ENCODE measurements at places on chromosomes 1 and 21. TPM values are rescaled to one million over a fixed set of nuclear protein-coding genes. Genes with fewer than 3 reads are reported as not detected.

KRTAP11-1 gene
- 25.4 TPM for total RNA-seq

DNA sequence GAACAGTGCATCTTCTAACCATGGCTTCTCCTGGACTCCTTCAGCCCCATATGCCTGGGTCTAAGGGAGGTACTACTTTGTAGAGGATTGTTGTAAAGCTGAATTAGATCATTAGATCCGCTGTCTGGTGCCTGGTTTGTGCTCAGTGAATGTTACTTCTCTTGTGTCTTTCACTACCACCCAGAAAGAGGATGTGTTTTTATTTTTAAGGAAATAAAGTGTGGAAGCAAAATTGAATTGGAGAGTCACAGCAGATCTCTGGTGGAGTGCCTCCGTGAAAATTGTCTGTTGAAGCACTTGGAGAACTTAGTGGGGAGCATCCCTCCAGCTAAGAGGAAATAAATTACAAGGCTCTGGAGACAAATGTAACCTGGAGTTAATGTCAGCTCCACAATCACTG lies 101.8 kb upstream of the ARTN start:
- DNase-seq: no peak

NEGR1 gene
- 9.1 TPM for total RNA-seq

GRCh38 chr1:175984813-175985212 lies 222.3 kb downstream of the COP1 start:
- no peak for DNase-seq

- no peak for DNase-seq
These were observed 17.1 kb downstream of the TRIM67 start for GRCh38 chr1:231178970-231179369.

DNA sequence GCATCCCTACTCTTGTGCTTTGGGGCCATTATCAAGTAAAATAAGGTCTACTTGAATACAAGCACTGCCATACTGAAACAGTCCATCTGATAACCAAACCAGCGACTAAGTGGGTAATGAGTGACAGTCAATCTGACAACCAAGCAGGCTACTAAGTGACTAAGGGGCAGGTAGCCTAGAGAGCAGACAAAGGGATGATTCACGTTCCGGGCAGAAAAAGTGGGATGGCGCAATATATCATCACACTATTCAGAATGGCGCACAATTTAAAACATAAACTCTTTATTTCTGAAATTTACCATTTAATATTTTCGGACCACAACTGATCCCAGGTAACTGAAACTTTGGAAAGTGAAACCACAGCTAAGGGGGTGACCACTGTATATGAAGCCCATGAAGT lies 17.7 kb downstream of the NGF start:
- DNase-seq: no peak

GRCh38 chr1:47751996-47752451 lies 245.2 kb downstream of the TRABD2B start:
- peak; percentile 41 for DNase-seq

EFNA1 gene
- total RNA-seq: 45.1 TPM

- DNase-seq: no peak
These were observed 7.9 kb downstream of the MEF2D start for GRCh38 chr1:156492591-156493080.

GRCh38 chr1:37575692-37576091 lies 19.0 kb downstream of the DNALI1 start:
- DNase-seq: no peak

GRCh38 chr21:45935628-45936027 lies 45.9 kb upstream of the COL6A1 start:
- DNase-seq: no peak

ITLN2 gene
- not detected for total RNA-seq

GRCh38 chr21:21968810-21969209 lies 970.6 kb downstream of the NCAM2 start:
- no peak for DNase-seq

- DNase-seq: no peak
These were observed 38.0 kb downstream of the LAMC1 start for GRCh38 chr1:183061194-183061593.

- no peak for DNase-seq
These were observed 7.4 kb downstream of the DOP1B start for GRCh38 chr21:36163750-36164741.

GRCh38 chr1:77234943-77235342 lies 15.7 kb upstream of the PIGK start:
- no peak for DNase-seq

RABGGTB gene
- total RNA-seq: 58.3 TPM

GRCh38 chr1:87174724-87175245 lies 153.9 kb upstream of the LMO4 start:
- no peak for DNase-seq

AMPD1 gene
- total RNA-seq: 8.2 TPM

DNA sequence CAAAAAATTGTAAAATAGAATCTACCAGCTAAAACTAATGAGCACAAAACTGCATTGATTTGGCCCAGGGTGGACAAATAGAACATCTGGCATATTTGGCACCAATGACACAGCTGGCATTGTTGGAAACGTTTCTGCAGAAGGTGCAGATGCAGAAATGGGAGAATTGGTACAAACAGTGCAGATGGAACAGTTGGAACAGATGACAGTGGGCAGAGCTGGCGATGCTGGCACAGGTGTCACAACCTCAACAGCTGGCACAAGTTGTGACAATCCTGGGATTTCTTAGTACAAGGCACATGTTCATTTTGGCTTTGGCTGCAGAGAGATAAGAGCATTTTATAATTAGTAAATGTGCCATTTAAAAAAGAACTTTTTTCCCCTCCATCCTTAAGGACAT lies 91.1 kb upstream of the ZBTB18 start:
- DNase-seq: no peak

- no peak for DNase-seq
These were observed 67.5 kb downstream of the SYT2 start for GRCh38 chr1:202642619-202643291.

GRCh38 chr1:65866439-65866838 lies 73.7 kb downstream of the PDE4B start:
- no peak for DNase-seq

UBE2U gene
- total RNA-seq: not detected

DNA sequence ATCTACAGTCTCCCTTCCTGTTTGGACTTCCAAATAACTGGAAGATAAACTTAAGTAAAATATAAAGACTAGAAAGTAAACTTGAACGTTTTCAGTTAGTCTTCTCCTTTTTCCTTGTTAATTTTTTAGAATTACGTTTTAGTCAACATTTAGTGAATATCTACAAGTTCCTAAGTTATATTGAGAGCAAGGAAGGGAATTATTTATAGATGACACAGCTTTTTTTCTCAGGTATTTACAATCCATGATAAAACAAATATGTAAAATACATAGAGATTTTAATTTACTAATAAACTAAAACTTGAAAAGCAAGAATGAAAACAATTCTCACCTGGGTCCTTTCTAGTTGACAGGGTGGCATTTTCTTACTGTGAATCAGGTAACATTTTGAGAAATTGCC lies 89.5 kb downstream of the CLEC20A start:
- DNase-seq: no peak

DNA sequence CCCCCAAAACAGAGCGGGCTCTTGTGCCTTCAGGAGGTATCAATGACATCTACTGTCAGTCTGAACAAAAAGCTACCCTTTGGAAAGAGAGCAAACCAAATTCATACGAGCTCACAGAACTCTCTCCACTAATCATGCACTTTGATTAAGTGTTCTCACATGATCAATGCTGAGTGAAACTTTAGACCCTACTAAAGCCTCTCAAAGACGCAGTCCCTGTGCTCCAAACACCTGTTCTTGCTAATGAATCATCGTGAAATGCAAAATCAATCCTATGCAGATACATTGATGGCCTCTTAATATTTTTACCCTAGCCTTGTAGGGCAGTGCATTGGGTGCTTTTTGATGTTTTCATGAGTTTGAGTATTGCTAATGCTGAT lies 113.4 kb downstream of the ZBTB18 start:
- no peak for DNase-seq

TENT5C gene
- 42.5 TPM for total RNA-seq

BLZF1 gene
- 32.7 TPM for total RNA-seq

DNA sequence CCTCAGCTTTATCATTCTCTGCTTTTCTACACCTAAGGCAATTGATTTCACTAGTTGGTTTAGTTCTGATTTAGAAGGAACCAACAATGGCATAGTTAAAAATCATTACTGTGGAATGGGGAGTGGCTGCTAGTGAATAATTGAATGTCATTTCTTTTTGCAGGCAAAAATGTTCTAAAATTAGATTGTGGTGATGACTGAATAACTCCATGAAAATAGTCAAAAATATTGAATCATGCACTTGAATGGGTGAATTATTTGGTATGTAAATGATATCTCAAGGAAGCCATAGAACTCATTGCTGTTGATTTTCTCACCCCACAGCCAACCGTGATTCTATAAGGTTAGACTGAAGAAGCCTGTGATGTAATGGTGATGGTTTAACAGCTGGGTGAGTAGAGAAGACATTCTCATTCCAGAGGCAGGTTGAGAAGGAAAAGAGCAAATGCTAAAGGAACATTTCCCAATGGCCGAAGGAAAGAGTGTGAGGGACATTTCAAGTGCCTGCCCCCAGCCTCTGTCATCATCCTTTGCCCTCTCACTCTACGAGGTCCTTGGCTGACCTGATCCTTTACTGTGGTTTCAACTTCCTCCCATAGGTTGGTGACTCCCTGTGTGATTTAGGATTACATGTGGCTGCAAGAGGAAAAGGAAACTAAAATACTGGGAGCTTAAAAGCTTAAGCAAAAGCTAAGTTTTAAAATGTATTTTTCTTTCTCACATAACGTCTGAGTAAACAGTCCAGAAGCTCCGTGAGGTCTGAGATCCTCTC lies 12.5 kb downstream of the OVAAL start:
- DNase-seq: no peak

- DNase-seq: no peak
These were observed 3.4 kb downstream of the EPHA10 start for GRCh38 chr1:37761416-37762095.

GRCh38 chr1:243267471-243267880 lies 11.6 kb downstream of the SDCCAG8 start:
- DNase-seq: no peak

DNA sequence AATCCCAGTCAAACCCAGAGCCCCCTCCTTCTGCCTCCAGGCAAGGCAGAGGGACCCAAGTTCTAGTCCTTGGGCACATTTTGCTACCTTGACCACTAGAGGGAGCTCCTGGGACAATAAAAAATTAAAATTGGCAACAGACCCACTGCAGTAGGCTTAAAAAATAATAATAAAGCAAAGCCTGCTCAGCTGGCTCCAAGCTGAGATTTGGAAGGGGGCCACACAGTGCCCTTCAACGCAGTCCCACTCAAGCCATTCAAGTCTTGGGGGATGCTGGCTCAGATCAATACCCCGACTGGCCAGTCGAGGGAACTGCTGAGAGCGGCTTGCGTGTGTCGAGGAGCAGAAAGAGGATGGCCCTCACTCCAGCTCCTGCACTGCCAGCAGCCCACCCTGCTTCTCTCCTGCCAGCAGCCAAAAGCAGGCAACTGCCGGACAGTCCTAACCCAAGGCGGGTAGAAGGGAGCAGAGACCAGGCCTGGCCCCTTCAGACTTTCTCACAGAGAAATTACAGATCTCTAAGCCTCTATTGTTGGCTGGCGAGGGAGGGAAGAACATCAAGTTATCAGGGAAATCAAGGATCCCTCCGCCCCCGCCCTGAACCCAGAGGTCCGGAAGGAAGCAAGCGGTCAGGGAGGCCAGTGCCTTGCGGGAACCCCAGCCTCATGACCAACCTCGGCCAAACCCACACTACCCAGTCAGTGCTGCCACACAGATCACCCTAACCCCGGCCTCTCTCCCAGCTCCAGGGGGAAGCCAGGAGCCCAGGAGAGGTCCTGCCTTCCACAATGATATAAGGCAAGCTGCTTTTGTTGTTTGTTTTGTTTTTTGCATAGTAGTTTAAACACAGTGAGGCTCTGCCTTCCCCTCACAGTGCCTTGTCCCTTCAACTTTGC lies 4.9 kb upstream of the ALDH4A1 start:
- peak; percentile 66 for DNase-seq

NFIA gene
- 47.7 TPM for total RNA-seq

GRCh38 chr1:11377001-11377583 lies 101.9 kb upstream of the DISP3 start:
- no peak for DNase-seq

SERPINC1 gene
- total RNA-seq: not detected

DNA sequence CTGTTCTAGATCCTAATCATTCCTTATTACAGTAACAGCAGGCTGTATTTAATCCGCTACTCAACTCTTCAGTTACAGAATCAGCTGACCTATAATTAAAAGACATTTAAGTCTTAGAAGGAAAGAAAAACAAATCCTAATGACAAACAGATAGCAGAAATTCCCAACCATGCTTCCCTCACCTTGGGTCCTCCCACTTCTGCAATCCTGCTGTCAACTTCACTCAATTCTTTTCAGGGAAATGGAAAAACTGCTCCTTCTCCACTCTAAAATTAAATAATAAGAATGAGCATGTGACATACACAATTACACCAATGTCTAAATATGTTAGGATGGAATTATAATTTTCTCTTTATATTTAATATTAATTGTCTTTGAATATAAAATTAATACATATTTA lies 182.6 kb upstream of the LYPLAL1 start:
- no peak for DNase-seq

DNA sequence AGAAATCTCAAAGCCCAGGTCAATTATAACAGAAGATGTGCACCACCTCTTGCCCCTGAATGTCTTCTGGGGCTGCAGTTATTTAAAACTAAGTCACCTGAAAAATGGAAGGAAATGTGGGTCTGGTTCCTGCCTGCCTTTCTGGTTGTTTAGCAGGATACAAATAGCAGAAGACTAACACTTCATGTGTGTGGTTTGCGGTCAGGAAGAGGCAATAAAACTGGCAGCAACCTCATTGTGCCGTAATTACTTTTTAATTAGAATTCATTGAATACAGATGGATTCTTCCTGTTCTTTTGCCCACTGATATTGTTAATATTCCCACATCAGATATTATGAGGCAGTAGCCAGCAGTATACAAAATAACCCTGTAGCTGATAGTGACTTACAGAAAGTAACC lies 345.7 kb downstream of the ZNF326 start:
- DNase-seq: no peak

- DNase-seq: no peak
These were observed 925 bp downstream of the TNNI1 start for GRCh38 chr1:201420608-201421002.

DNA sequence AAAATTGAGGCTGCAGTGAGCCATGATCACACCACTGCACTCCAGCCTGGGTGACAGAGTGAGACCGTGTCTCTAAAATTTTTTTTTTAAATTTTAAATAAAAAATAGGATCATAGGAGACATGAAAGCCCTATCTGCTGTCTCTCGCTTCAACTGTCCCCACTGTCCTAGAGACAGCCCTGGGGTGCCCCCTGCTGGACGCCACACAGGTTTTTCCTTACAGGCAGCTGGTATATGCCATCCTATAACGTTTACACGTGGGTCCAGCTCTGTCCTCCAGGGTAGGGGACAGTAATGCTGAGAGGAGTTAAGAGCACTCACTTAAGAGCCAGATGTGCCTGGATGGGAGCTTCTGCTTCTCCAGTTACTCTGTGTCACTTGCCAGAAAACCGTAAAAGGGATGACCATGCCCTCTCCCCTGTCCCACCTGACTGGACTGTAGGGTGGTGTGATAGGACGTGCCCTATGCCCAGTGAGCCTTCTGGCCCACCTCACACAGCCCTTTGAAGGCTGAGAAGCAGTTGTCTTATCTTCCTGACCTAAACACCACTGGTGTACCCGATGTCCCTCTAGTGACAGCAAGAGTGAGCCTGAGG lies 8.5 kb downstream of the FBXO2 start:
- DNase-seq: no peak

- no peak for DNase-seq
These were observed 61.7 kb downstream of the BACE2 start for GRCh38 chr21:41229509-41230248.

TBX19 gene
- total RNA-seq: 1.9 TPM

All from skin of body (tissue), 3 donors.